ENCODE measurements at places on chromosomes 12 and 14.

- no peak for DNase-seq
Observed at GRCh38 chr14:104109731-104110361, 24.3 kb downstream of the ASPG start.

GRCh38 chr14:46091819-46092218, 559.8 kb downstream of the RPL10L start:
- no peak for DNase-seq

GRCh38 chr12:27000961-27001360, 13.2 kb downstream of the TM7SF3 start:
- no peak for DNase-seq

DNA sequence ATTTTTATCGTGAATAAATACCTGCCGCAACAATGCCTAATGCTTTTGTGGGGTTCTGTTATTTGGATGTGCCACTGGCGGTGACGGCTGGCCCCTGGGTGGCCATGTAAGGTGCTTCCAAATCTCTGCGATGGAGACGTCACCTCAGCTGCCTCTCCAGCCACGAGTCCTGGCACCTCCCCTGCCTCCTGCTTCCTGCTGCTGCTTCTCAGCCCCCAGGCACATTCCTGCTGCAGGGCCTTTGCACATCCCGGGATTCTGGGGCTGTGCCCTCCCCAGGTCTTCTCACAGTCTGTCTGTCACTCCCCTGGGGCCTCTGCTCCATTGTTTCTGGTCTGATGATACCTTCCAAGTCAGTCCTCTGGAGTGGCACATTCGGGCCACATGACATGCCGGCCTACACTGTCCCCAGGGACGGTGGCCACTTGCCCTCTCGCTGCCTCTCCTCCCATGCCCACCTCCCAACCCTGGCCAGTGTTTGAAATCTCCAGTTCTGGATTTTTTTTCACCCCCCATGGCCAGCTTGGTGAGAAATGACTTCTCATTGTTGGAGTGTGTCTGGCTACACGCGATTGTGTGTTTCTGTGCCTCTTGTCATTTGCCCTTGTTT, 151.8 kb downstream of the KIF26A start:
- no peak for DNase-seq

- no peak for DNase-seq
Observed at GRCh38 chr12:26702741-26703140, 130.3 kb downstream of the ITPR2 start.

All from activated CD8-positive, alpha-beta memory T cell treated with anti-CD3 and anti-CD28 coated beads for 1 hour (primary cell).